ENCODE measurements at places on chromosomes 13 and 19.

DNA sequence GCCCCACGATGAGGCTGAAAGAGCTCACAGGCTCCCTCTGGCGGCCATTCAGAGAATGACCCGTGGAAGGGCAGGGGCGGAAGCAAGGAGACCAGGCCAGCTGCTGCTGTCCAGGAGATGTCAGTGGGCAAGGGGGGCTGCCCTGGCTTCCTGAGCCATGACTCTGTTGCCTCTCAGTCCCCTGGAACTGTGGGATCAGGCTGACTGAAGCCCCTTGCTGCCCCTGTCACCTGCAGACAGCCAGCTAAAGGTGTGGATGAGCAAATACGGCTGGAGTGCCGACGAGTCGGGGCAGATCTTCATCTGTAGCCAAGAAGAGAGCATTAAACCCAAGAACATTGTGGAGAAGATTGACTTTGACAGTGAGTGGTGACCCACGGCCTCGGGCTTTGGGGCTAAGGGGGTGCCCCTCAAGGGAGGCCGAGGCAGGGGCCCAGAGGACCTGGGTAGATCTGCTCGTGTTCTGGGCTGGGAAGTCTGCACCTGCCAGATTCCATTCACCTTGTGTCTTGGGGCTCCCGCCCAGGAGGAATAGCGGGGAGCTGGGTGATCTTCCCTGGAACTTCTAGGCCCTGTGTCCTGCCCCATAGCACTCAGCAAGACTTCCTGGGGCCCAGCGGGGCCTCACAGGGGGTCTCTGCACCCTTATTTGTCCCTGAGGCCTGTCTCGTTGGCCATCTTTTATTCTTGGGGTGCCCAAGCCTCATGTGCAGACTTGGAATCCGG lies 12.5 kb upstream of the ACTN4 start:
- DNase-seq, result peak; percentile 56

DNA sequence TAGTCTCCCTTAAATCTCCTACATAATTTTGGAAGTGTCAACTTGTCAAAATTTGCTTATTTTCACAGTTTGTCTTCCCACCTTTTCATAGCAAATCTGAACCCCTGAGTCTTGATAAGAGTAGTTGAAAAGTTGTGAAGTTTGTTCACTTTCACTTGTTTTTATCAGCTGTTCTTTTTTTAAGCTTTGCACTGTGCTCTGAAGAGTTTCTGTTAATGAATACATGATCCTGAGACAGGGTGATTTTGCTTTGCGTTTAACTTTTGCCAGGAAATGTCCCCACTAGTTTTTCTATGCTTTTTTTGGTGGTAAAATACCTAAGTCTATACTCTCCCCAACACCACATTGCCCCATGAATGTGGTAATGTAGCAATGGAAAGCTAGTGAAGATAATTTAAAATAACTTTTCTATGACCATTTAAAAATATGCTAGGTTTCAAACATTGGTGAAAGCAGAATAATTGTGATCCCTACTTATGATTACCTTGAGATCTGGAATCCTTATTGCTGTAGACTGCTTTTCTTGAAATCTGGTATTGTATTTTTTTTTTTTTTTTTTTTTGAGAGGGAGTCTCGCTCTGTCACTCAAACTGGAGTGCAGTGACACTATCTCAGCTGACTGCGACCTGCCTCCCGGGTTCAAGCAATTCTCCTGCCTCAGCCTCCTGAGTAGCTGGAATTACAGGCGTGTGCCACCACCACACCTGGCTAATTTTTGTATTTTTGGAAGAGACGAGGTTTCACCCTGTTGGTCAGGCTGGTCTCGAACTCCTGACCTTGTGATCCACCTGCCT lies 5.4 kb downstream of the NUP58 start:
- DNase-seq, result no peak

DNA sequence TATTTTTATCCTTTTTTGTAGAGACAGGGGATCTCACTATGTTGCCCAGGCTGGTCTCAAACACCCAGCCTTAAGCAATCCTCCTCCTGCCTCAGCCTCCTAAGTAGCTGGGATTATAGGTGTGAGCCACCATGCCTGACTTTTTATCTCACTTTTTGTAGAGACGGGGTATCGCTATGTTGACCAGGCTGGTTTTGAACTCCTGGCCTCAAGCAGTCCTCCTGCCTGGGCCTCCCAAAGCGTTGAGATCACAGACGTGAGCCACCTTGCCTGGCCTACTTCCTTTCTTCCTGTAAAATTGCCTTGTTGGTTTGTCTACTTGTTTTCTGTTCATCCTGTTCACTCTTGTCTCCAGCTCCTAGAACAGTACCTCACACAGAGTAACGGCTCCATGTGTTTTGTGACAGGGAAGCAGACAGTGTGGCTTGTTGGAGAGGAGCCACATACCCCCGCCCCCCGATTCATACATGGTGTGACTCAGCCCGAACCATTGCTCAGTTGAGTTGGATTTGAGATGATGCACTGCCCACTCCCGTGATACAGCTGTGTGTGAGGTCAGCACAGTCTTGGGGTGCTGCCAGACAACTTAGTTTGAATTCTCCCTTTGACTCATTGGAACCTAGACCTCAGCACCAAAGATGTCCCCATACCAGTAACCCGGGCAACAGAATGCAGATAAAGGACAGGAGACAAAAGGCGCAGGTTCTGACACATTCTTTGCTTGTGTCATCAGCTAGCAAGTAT lies 34.2 kb downstream of the GPR42 start:
- DNase-seq, result no peak

- no peak for DNase-seq
These were observed 161.5 kb downstream of the MZT1 start for GRCh38 chr13:72565893-72566292.

DNA sequence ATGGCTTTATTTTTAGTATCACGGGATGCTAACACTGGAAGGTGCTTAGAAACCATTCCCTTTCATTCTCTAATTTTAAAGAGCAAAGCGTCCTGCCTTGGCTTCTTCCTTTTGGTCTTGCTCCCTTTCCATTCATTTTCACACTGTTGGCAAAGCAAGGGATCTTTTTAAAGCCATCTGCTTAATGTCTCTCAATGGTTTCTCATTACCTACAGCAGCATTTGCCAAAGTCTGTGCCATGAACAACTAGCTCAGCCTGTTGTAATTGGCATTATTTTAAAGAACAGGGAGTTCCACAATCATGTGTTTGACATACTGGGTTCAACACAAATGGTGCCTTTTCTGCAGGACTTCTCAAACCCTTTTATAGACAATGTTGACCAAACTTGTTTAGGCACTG lies 444.3 kb downstream of the GPC6 start:
- no peak for DNase-seq

DNA sequence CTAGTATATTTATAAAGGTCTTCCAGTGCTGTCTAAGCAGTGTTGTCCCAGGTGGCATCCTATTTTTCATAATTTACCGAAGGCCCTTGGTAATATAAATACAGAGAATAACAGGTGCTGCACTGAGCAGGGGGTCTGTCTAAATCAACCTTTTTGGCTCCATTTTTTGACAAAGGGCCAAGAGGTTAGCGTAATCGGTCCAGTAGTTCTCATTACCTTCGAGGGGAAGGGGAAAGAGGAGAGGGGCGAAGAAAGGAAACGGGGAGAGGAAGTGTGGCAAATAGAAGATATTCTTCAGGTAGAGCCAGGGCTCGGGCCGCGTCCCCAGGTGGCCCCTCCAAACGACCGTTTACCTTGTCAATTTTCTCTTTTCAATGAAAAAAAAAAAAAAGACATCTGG lies 749 bp upstream of the PAN3 start:
- no peak for DNase-seq

DNA sequence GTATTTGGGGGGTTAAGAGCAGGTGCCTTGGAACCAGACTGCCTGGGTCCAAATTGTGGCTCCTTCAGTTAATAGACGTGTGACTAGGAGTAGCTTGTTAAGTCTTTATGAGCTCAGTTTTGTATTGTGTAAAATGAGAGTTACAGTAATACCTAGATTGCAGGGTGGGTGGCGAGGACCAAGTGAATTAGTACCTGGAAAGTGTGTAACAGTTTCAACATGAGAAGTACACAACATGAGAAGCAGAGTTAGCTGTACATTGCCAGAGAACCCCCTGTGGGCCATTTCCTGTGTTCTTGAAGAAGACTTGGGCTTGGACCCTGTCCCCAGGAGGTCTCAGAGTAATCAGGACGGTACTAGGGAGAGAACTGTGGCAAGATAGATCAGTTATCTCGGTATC lies 36.8 kb downstream of the PPP2R1A start:
- DNase-seq, result no peak

DNA sequence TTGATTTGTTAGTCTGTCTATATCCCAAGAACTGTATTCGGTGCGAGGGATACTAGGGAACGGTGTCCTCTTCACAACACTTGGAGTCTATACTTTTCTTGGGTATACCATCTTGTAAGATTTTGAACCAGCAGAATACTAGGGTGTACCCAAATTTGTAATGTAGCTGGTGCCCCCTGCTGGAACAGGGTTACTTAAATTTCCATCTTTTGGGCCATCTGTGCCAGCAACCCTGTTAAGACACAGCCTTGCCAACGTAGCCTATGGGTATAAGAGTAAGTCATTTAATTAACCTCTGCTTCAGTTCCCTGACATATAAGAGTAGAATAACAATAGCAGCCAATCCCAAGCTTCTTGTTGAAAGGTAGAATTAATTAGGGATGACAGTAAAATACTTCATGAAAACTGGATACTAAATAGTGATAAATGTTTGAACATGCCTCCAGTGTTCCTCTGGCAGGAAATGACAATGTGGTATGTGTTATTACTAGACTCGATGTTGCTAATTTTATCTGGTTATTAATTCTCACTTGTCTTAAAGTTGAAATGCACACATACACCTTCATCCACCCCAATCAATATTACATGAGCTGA lies 607.6 kb downstream of the FGF9 start:
- DNase-seq, result peak; percentile 39

DNA sequence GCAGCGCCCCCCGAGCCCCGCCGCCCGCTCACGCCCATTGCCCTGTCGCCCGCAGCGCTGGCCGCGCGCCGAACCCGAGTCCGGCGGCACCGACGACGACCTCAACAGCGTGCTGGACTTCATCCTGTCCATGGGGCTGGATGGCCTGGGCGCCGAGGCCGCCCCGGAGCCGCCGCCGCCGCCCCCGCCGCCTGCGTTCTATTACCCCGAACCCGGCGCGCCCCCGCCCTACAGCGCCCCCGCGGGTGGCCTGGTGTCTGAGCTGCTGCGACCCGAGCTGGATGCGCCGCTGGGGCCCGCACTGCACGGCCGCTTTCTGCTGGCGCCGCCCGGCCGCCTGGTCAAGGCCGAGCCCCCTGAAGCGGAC lies 518 bp downstream of the KLF2 start:
- DNase-seq, result no peak

- no peak for DNase-seq
These were observed 3.9 kb upstream of the CNMD start for GRCh38 chr13:52743569-52743968.

DNA sequence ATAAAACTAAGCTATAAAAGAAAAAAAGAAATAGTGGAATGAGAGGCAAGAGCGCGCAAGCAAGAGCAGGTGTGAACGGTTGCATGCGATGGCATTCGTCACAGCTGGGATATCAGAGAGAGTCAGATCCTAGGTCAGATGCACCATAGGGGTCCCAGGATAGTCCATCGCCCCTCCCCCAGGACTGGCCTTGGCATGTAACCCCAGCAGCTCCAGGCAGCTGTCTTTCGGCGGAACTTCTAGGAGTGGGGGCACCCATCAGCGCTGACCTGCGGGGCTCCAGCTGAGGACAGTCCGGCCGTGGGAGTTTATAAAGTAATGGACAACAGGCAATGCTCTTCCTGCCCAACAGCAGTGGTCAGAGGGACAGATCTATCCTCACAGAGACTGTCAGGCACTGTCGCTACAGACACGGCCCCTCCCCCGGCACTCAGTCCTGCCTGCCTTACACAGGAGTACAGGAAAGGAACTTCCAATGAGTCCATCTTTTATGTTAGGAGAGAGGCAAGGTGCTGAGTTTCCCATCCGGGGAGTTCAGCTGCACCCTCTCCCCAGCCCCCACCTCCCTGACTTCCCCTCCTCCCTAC lies 1.4 kb downstream of the SIAH3 start:
- no peak for DNase-seq

DNA sequence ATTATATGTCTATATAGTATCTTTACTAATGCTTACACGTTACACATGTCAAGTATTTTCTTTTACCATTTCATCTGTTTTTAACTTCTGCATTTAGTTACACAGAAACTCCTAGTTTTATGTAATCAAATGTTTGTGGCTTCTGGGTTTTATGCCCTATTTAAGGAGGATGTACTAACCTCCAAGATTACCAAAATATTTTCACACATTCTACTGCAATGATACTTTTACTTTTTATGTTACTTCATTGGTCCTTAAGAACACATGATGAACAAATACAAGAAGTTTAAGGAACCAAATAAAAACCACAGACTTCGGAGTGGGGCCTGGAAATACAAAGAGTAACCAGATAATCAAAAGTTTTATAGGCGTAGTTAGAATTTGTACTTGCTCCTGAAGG lies 37.2 kb downstream of the ZC3H13 start:
- DNase-seq, result no peak

DNA sequence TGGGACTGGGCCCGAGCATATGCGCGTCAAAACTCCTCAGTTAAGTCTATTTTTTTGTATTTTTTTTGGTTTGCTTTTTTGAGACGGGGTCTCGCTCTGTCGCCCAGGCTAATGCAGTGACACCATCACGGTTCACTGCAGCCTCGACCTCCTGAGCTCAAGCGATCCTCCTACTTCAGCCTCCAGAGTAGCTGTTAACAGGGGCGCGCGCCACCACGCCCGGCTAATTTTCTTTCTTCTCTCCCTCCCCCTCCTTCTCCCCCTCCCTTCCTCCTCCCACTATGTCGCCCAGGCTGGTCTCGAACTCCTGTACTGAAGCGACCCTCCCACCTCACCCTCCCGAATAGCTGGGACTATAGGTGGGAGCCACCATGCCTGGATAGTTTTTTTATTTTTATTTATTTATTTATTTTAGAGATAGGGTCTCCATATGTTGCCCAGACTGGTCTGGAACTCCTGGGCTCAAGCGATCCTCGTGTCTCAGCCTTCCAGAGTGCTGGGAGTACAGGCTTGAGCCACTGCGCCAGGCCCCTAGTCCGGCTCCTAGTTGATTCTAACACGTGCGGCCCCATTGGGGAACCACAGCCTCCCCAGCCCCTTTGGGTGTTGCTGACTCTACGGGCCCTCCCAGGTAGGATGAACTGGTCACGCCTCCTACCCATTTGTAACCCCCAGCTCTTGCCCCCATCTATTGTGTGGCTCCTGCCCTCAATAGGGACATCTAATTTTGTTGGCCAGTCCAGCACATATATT lies 806 bp upstream of the ZNF837 start:
- no peak for DNase-seq

DNA sequence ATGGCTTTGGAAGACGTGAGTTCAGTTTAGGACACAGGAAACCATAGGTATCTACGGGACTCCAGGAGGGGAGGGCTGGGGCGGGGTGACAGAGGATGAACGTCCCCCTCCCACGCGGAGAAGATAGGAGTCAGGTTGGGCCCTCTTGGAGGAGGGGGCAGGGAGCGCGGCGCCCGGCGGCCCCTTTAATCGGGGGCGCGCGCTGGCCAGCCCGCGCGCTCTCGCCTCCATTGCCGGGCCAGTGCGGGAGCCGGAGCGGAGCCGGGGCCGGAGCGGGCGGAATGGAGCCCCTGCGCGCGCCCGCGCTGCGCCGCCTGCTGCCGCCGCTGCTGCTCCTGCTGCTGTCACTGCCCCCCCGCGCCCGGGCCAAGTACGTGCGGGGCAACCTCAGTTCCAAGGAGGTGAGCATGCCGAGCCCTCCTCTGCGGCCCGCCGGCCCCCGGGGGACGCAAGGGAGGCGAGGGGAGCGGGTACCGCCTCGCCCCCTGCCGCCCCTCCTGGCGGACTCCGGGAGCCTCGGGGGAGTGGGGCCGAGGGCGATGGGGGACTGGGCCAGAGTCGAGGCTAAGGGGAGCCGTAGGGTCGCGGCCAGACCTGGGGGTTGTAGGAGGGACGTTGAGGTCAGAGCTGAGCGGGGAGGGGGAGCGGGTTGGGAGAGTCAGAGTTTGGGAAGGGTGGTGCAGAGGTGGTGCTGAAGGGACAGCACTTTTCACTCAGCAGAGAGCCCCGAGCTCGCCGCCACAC lies at the start of gene TMEM145:
TSS of gene TMEM145 (plus strand) at position 214 of the 744 bp plus-strand sequence. CDS start at position 282, 68 bp downstream.
- DNase-seq, result no peak

Measured in activated CD4-positive, alpha-beta T cell treated with anti-CD3 and anti-CD28 coated beads for 1 hour (primary cell).